ENCODE measurements at places on chromosomes 13 and 19.

DNA sequence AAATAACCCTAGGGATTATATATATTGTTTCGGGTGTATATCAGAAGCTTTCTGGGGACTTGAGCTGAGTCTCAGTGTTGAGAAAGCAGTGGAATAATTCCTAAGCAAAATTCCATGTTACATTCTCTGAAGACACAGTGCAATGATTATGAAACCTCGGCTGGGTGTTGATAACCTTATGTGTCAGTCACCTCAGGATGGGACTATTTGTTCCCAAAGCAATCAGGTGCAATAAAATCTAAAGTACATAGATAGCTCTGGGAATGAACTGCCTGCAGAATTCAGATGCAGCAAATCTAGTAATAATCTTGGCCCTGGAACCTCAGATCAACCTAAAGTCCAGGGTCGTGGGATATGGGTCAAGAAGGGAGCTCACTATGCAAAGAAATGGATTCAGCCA lies 53.0 kb downstream of the EDNRB start:
- no peaks in the 10 kb centered on the region for H3K4me1 ChIP-seq
- H3K27me3 ChIP-seq, result no peaks in the 10 kb centered on the region
- H3K27ac ChIP-seq, result no peak overlapping the region
- DNase-seq, result no peak

DNA sequence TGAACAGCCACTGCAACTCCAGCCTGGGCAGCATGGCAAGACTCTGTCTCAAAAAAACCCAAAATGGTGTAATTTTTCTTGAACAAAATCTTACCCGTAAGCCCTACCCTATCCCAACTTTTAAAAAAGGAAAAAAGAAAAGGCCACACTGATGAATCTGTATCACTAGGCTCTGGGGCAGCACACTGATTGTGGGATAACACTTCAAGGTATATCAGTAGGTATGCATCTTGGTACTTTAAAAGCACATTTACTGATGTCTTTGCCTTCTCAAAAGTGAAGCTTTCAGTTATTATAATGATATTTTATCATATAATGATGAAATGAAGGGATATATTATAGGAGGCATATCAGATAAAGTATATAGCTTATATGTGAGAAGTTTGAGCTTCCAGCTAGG lies 24.3 kb downstream of the ZNF112 start:
- no peak overlapping the region for H3K4me3 ChIP-seq
- no peak for DNase-seq

DNA sequence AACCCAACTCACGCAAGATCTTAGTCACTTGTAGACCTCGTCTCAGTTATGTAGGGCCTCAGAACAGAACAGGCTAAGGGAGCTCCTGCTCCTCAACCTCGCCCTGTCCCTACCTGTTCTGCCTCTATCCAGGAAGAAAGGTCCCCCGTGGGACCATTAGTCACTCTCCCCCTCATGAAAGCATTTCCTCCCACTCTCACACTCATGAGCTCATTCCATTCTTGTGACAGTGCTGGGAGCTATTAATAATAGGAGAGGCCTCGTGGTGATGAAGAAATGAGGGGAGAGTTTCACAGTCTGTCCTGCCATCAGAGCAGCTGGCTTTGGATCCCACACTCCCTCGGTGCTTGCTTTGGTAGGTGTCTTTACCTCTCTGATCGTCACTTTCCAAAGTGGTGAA lies 10.2 kb downstream of the PPP2R1A start:
- H3K4me3 ChIP-seq, result no peak overlapping the region
- DNase-seq, result no peak
- H3K36me3 ChIP-seq, result peaks cover 6% of the 10 kb centered on the region
- no peaks in the 10 kb centered on the region for H3K27me3 ChIP-seq
- no peak overlapping the region for H3K27ac ChIP-seq

- no peak overlapping the region for H3K27ac ChIP-seq
- no peak for DNase-seq
- H3K4me1 ChIP-seq, result no peaks in the 10 kb centered on the region
- H3K36me3 ChIP-seq, result no peaks in the 10 kb centered on the region
- no peaks in the 10 kb centered on the region for H3K27me3 ChIP-seq
- H3K4me3 ChIP-seq, result no peak overlapping the region
These were observed 1185.4 kb downstream of the DIAPH3 start for GRCh38 chr13:58978331-58978730.

DNA sequence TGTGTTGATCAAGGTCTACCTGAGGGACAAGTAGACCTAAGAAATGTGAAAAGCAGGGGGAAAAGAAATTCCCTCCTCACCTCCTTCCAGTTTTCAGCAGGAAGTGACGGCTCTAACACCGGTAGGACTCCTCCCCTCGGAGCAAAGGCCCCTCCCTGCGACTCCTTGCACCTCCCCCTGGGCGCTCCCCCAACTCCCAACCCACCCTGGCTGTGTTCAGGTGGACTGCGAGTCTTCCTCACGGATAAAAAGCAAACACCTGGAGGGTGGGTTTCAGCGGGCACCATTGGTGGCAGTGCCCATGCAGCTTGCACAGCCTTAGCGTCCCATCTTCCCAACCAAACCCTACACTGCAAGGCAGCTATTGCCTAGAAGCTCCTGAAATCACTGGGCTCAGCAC lies 124.5 kb downstream of the COL4A1 start:
- no peaks in the 10 kb centered on the region for H3K27me3 ChIP-seq
- no peaks in the 10 kb centered on the region for H3K4me1 ChIP-seq
- H3K36me3 ChIP-seq, result no peaks in the 10 kb centered on the region
- no peak overlapping the region for H3K27ac ChIP-seq
- no peak for DNase-seq

- H3K36me3 ChIP-seq, result no peaks in the 10 kb centered on the region
- DNase-seq, result no peak
- no peaks in the 10 kb centered on the region for H3K4me1 ChIP-seq
- H3K27me3 ChIP-seq, result no peaks in the 10 kb centered on the region
- H3K4me3 ChIP-seq, result no peak overlapping the region
- no peak overlapping the region for H3K27ac ChIP-seq
These were observed 13.6 kb downstream of the TNFSF13B start for GRCh38 chr13:108283110-108283509.

DNA sequence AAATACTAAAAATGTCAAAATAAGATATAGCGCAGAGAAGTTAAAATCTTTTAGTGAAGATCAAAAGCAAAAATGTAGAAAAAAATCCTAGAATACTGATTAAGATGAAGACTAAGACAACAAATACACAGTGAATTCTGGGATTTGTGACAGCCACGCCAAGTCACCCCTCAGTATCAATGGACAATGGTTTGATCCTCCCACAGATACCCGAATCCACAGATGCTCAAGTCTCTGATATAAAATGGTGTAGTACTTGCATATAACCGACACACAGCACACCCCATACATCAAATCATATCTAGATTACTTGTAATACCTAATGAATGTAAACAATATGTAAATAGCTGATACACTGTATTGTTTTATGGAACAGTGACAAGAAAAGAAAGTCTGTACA lies 5.9 kb downstream of the MIPEP start:
- no peak for DNase-seq
- H3K27ac ChIP-seq, result no peak overlapping the region
- peaks cover 4% of the 10 kb centered on the region for H3K4me1 ChIP-seq
- H3K27me3 ChIP-seq, result no peaks in the 10 kb centered on the region
- H3K36me3 ChIP-seq, result no peaks in the 10 kb centered on the region

DNA sequence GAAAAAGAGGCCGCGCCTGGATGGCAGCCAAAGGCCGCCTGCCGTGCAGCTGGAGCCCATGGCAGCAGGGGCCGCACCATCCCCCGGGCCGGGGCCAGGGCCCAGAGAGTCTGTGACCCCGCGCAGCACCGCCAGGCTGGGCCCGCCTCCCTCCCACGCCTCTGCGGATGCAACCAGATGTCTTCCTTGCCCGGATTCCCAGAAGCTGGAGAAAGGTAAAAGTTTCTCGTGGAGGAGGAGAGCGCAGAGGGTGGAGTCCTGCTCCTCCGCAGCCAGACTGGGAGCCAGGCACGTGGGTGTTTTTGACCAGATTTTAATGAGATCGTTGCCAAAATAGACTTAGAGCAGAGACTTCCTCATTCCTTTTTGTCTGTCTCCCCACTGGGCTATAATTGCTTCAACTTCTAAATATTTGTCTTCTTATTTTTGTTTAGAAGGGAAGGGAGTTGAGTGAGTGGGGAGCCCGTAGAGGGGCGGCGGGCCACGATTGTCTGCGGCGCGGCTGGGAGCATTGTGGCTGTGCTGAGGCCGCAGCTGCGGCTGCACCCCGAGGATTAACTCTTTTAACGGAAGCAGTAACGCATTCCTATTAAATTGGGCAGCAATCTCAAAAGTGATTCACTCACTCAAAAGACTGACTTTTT lies 22.8 kb upstream of the NDUFS7 start:
- no peak overlapping the region for H3K27ac ChIP-seq
- H3K27me3 ChIP-seq, result no peaks in the 10 kb centered on the region
- no peak overlapping the region for H3K4me3 ChIP-seq
- peaks cover 7% of the 10 kb centered on the region for H3K36me3 ChIP-seq
- DNase-seq, result no peak

- peak; percentile 42 for DNase-seq
- no peaks in the 10 kb centered on the region for H3K4me1 ChIP-seq
- peaks cover 3% of the 10 kb centered on the region for H3K36me3 ChIP-seq
- no peak overlapping the region for H3K4me3 ChIP-seq
These were observed 19.0 kb upstream of the GPI start for GRCh38 chr19:34345947-34346351.

GRCh38 chr19:39299832-39300231 lies 3.6 kb downstream of the IFNL1 start:
- no peaks in the 10 kb centered on the region for H3K36me3 ChIP-seq
- H3K4me3 ChIP-seq, result no peak overlapping the region
- no peak overlapping the region for H3K27ac ChIP-seq
- no peak for DNase-seq

GRCh38 chr19:38658462-38659306 lies 11.2 kb downstream of the ACTN4 start:
- no peaks in the 10 kb centered on the region for H3K27me3 ChIP-seq
- H3K36me3 ChIP-seq, result peaks cover 27% of the 10 kb centered on the region
- peak overlapping the region; percentile 31 for H3K4me3 ChIP-seq
- H3K4me1 ChIP-seq, result peaks cover 100% of the 10 kb centered on the region
- H3K27ac ChIP-seq, result peak overlapping the region; percentile 96
- DNase-seq, result peak; percentile 100

DNA sequence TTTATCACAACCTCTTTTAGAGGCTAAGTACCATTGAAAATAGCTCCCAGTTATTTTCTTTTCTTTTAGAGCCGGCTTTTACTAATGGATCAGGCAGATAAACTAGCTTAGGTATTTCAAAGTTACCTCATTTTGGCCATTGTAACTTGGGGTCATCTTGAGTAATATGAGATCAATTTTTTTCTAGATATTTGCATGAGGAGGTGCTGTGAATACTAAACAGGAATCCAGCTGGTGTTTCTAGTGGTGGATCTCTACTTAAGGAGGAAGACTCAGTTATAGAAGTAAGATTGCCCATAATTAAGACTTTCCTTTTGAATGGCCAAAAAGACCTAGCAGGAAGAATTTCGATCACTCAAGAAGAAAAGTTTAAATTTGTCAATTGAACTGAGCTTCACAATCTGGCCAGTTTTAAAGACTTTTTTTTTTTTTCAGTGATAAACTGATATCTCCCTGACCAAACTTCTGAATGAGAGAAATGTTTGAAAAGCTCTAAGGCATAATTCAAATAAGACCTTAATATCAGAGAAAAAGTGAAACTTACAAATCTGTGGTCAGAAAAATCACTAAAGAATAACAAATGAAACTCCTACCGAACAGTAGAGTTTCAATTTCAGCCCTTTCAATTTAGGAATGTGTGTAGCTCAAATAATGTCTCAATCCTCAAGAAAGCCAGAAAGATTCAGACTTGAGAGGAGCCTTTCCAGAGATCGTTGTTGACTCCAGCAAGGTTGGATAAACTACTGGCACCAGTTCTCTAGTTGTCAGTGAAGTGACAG lies 11.6 kb upstream of the NAA16 start:
- no peaks in the 10 kb centered on the region for H3K27me3 ChIP-seq
- peaks cover 5% of the 10 kb centered on the region for H3K4me1 ChIP-seq
- no peak overlapping the region for H3K4me3 ChIP-seq
- no peaks in the 10 kb centered on the region for H3K36me3 ChIP-seq
- peak overlapping the region; percentile 39 for H3K27ac ChIP-seq

DNA sequence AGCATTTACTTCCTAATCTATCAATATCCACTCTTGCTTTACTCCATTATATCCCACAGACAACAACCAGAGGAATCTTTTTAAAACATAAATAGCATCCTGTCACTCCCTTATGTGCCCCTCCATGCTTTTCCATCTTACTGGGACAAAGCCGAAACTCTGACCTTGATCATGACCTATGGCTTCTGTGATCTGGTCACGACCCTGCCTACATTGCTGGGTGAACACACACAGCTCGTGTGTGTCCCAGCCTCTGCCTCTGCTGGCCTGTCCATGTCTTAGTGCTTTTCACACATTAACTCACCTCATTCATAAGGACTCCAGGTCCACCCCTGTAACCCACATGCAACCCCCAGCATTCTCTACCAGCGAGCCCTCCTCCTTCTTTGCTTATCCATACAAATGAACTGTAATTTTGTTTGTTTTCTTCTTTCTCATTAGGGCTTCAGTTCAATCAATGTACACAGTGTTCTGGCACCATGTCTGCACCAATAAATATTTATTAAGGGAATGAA lies 95.9 kb upstream of the RAP2A start:
- H3K27ac ChIP-seq, result peak overlapping the region; percentile 96
- H3K27me3 ChIP-seq, result no peaks in the 10 kb centered on the region
- no peak for DNase-seq

DNA sequence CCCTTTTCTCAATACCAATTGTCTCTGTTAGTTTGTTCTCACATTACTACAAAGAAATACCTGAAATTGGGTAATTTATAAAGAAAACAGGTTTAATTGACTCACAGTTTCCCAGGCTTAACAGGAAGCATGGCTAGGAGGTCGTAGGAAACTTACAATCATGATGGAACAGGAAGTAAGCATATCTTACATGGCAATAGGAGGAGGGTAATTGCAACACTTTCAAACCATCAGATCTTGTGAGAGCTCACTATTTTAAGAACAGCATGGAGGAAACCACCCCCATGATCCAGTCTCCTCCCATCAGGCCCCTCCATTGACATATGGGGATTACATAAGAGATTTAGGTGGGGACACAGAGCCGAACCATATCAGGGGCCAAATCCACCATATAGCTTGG lies 1210.1 kb upstream of the SPRY2 start:
- no peaks in the 10 kb centered on the region for H3K4me1 ChIP-seq
- no peak overlapping the region for H3K27ac ChIP-seq
- no peaks in the 10 kb centered on the region for H3K36me3 ChIP-seq
- no peak overlapping the region for H3K4me3 ChIP-seq
- no peaks in the 10 kb centered on the region for H3K27me3 ChIP-seq
- no peak for DNase-seq

DNA sequence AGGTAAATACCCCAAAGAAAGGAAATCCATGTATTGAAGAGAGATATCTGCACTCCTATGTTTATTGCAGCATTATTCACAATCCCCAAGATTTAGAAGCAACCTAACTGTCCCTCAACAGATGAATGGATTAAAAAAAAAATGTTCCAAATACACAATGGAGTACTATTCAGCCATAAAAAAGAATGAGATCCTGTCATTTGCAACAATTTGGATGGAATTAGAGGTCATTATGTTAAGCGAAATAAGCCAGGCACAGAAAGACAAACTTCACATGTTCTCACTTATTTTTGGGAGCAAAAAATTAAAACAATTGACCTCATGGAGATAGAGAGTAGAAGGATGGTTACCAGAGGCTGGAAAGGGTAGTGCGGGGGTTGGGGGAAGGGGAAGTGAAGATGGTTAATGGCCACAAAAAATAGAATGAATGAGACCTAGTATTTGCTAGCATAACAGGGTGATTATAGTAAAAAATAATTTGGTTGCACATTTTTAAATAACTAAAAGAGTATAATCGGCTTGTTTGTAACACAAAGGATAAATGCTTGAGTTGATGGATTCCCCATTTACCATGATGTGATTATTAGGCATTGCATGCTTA lies 9.7 kb upstream of the ZNF709 start:
- no peak for DNase-seq
- H3K4me3 ChIP-seq, result peak overlapping the region; percentile 61
- H3K36me3 ChIP-seq, result no peaks in the 10 kb centered on the region
- peaks cover 3% of the 10 kb centered on the region for H3K4me1 ChIP-seq
- H3K27me3 ChIP-seq, result no peaks in the 10 kb centered on the region
- H3K27ac ChIP-seq, result peak overlapping the region; percentile 81
